ENCODE measurements at places on chromosomes 4 and X.

DNA sequence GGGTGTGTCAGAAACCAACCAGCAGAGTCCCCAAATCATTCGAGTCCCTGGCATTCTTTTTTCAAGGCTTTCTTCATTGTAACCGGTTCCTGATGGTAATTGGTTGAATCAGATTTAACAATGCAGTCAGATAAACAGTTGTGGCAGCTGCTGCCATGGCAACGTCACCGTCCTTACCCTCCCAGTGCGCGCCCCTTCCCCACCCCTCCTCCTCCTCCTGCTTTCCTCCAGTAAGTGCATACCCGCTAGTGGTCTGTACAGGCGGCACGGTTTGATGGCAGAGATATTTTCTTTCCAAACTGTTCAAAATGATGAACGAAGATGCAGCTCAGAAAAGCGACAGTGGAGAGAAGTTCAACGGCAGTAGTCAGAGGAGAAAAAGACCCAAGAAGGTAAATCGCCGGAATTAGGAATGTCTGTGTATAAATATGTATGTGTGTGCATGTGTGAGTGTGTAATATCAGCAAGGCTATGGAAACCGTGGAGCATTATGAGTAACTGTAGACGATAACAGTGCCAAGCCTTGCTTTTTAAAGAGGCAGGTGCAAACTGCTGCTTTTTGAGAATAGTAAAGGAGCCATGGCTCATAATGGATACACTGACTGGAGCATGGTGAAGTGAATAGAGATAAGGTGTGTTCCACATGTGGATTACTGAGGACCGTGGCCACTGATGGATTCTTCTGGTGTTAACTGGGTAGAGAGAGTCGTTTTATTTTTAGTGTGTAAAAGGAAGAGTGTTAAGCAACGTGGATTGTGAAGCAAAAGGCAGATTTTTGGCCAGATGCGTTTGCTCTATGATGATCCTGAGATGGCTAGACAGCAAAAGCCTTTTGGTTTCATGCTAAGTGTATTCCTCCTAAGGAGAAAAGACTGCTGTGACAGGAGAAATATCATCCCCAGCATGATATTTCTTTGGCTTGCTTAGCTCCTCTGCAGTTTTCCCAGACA, at the start of gene ANK2:
Gene ANK2 (plus strand): TSS at position 233 of the 950 bp plus-strand sequence. CDS start 76 bp downstream, at position 309.
- peak; percentile 28 for DNase-seq

DNA sequence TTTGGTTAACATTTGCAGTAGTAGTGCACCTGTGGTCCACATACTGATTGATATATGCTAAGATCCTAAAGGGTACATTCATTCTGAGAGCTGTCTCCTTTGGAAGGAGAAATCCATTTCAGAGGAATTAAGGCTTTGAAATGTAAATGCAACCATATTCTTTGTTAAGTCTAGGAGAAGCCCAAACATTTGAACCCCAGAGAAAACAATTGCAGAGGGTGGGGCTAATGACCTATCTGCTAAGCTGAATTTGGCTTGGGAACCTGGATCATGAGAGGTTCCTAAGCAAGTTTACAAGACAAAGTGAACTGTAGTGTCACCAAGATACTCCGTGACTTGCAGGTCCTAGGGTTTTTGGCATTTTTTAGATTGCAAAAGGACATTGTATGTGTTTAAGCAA, 41.2 kb downstream of the LAS1L start:
- no peak for DNase-seq

DNA sequence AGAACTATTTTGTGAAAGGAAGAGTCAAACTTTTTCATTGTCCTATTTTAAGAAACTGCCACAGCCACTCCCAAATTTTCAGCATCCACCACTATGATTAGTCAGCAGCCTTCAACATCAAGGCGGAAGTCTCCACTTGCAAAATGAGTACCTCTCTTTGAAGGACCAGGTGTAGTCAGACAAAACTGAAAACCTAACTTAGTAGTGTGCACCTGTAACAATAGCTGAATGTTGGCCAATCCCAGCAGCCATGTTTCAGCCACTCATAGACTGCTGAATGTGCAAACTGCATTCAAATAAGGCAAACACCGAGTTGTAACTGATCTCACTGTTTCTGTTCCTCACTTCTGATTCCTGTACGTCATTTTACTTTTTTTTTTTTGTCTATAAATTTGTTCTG, 341.1 kb downstream of the IL15 start:
- no peak for DNase-seq

DNA sequence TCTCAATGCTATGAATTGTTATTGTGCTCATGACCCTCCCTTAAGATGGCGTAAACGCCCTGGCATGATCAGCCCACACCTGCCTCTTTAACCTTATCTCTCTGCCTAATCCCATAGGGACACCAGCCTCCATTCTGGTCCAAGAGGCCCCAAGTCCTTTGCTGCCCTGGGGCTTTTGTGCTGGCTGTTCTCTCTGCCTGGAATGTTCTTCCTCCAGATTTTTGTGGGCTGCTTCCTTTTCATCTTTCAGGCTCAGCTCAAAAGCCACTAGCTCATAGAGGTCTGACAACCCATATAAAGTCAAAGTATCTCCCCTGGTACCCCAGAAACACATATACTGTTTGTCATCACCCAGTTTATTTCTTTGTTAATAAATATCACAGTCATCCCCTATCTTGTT, 42.4 kb downstream of the APLN start:
- DNase-seq, result no peak

DNA sequence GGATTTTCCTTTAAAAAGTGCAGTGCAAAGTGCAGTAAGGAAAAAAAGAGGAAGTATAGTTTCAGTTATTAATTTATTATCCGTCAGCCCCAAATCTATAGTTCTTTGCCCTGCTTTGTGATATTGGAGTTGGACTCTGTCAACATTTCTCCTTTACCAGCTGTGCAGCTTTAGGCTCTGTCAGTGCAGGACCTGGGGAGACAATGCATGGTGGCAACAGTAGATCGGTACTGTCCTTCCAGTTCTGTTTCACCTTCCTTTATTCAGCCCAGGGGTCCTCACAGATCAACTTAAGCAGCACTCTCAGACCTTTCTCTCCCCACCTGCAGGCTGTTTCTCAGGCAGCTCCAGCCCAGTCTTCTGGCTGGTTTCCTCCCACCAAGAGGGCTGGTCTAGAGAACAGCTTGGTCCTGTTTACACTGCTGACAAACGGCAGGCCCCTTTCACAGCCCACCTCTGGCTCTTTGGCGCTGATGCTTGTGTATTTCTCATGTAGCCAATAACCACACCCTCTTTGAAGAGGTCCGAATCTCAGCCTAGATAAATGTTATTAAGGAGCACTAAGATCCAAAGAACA, 71.6 kb downstream of the MCUB start:
- peak; percentile 24 for DNase-seq

GRCh38 chrX:68284281-68284904, 148.9 kb downstream of the OPHN1 start:
- DNase-seq, result peak; percentile 8

Measured in fibroblast of mammary gland (primary cell).